ENCODE measurements at places on chromosomes 3 and 15.

GRCh38 chr3:194967151-194968117, 281.8 kb downstream of the FAM43A start:
- DNase-seq: no peak

DNA sequence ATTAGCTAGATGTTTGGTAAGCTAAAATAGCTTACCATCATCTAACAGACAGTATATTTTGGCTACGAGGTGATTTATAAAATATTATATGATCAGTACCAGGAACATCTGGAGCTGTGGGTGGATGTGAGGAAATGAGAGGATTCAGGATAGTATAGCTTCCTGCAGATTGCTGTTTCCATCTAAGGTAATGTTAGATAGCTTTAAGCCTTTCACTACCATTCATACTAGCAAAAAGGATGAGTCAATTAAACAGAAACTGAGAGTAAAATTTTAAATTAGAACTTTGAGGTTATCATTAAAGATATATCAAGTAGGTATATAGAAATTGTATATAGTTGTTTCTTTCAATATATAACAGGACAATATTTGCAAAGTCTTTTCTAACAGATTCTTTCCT, 8.0 kb downstream of the ZBTB20 start:
- DNase-seq: no peak

GRCh38 chr15:95162531-95162930, 931.2 kb downstream of the MCTP2 start:
- DNase-seq: no peak

DNA sequence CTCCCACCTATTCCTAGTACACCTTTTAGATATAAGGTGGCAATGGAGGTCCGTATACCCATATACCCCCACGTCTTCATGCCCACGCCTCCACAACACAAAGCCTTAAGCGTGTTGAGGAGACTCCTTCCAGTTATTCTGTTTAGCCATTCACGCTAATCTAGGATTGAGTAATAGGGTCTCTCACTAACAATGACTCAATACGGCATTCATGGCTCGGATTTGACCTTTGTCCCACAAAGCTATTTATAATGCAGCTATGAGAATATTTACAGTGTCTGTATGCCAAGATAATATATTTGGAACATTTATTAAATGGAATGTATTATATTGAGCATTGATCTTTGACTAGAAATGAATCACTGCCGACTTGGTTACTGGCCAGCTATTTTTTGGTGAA, 215.8 kb downstream of the KCNH8 start:
- no peak for DNase-seq

DNA sequence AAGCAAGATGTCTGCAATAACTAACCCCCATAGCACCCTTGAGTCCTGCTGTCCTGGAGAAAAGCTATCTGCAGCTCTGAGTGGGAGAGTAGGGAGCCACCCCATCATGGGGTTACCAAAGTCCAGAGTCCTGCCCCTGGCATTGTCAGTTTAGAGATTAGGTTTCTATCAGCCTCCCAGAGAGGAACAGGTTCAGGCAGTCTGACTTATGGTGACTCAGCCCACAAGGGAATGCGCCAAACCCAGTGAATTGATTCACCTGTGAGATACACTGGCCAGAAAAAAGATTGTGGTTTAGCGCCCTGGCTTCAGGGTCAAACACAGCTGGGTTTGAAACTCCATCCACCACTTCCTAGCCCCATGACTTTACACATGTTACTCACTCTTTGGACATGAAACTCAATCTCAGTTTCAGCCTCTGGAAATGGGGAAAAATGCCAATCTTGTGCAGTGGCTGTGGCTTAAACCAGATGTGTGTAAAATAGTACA, 263.6 kb upstream of the HES1 start:
- no peak for DNase-seq
